ENCODE measurements at places on chromosomes 5 and 9.
A peak's percentile ranks its signal among the peaks of the same experiment; 100 is the strongest.

- no peak for DNase-seq
Measured at GRCh38 chr9:85715587-85715986, 26.2 kb downstream of the AGTPBP1 start.

GRCh38 chr5:172892713-172893112 lies 58.7 kb downstream of the ERGIC1 start:
- no peak for DNase-seq

GRCh38 chr5:135008556-135008955 lies 25.5 kb downstream of the PITX1 start:
- DNase-seq, result no peak

- DNase-seq, result no peak
Measured at GRCh38 chr9:107637421-107638420, 148.2 kb upstream of the KLF4 start.

DNA sequence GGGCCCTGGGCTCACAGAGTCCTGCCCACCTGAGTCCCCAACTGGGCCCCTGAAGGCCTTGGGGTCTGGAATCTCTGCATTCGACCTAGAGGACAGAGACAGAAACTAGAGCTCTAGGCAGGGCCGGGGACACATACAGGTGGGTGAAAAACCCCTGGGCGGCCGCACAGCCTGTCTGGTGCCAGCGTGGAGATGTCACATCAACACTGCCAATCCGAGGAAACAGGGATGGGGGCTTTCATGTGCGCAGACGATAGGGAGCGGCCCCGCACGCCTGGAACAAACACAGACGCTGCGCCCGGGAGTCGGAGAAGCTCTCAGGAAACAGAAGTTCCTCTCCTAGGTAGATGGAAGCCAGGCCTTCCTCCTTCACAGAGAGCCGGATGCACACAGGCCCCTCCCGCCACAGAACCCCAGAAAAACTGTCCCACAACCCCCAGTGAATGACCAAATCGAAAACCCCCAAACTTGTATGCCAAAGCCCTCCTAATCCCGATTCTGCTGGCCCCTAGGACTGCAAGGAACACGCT lies 1.8 kb downstream of the GRM6 start:
- DNase-seq, result no peak

DNA sequence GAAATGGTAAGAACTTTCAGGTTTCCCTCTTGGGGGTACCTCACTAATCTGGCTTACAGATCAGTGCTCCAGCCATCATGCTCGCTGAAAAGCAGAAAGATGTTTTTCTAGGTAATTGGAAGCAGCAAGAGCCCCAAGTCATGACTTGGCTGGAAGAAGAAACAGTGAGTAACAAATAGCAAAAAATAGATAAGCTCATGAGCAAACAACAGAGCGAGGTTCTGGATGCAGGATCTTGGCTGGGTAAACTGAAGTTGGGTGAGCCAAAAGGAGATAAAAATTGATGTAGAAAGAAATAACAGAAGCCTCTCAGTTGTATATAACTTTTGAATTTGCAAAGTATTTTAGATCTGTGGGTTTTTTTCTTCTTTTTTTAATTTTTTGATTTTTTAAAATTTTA lies 110.1 kb downstream of the INSYN2B start:
- no peak for DNase-seq

- no peak for DNase-seq
Measured at GRCh38 chr5:142323480-142324135, 1.2 kb downstream of the SPRY4 start.

GRCh38 chr9:99820685-99821395 lies 845 bp upstream of the NR4A3 start:
- no peak for DNase-seq

DNA sequence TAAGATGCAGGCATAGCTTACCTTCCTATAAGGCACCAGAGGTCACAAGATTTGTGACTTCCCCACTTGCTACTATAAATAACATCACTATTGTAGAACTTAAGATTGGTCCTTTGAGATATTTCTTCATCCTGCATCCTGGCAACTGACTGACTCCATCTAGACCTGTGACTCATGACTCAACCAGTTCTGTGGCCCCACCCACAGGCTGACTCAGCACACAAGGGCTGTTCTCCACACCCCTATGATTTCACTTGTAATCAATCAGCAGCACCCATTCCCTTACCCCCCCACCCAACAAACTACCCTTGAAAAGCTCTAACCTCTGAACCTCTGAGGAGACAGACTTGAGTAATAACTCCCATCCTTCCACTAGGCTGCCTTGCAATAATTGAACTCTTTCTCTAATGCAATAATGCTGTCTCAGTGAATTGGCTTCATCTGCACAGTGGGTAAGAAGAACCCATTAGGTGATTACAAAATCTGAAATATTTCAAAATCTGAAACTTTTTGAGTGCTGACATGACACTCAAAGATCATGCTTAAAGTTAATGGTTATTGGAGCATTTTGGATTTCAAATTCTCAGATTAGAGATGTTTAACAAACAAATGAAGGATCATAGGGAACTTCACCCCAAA lies 296.7 kb downstream of the ARL15 start:
- no peak for DNase-seq

DNA sequence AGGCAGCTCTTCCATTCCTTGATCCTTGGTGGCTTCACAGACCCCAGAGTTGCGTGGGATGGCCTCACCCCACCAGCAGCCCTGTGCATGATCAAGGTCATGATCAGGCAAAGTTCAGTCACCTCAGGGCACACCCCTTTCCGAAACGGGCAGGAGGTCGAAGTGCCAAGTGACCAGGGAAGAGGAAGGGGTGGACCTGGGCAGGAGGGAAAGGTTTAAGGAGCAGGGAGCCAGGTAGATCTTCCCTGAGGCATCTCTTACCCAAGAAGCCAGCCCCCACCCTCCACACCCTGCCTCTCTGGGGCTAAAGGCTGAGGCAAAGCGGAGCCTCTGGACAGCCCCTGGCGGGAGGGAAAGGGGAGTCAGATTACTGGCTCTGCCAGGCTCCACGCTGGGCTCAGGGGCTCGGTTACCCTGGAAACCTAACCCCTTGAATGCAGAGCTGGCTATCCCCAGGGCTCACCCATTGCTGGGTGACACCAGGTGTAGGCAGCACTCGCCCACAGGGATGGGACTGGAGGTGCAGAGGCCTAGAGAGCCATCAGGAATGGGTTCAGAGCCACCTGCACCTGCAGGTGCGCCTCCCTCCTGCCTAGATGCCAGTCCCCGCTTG lies 3.6 kb downstream of the MGAT4B start:
- peak; percentile 26 for DNase-seq

DNA sequence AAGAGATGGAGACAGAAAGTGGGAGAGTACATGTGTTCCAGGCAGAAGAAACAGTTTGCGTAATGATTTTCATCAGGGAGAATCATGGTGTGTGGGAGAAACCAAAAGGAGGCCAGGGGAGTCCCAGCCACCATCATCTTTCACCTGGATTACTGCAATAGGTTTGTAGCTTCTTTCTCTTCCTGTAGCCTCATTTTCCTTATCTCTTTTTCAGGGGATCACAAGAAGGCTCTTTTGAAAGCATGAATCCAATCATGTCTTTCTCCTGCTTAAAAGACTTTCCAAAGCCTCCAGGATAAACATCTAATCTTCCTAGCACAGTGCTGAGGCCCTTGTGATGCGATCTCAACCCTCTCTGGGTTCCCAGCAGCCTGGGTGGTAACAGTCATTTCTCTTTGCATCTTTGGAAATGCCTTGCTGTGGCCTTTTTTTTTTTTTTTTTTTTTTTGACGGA lies 10.3 kb upstream of the GPBP1 start:
- DNase-seq, result no peak

DNA sequence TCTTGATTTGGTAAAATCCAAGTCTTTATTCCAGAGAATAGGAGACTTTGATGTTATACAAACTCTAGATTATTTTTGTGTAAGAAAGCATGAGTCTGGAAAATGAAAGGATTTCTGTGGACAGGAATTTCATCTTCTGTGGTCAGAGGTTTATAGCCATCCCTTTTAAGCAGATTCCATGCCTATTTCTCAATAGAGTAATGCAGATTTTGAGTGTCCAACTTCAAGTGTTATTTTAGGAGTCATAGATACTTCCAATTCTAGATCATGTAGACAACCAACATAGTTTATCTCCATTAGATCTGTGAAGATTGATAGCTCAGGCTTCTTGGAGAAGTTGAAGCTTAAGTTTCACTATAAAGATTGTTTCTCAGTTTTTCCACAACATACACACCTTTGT lies 379.7 kb downstream of the PSAT1 start:
- DNase-seq, result no peak

GRCh38 chr5:139634541-139634940 lies 13.6 kb upstream of the CXXC5 start:
- DNase-seq, result no peak

DNA sequence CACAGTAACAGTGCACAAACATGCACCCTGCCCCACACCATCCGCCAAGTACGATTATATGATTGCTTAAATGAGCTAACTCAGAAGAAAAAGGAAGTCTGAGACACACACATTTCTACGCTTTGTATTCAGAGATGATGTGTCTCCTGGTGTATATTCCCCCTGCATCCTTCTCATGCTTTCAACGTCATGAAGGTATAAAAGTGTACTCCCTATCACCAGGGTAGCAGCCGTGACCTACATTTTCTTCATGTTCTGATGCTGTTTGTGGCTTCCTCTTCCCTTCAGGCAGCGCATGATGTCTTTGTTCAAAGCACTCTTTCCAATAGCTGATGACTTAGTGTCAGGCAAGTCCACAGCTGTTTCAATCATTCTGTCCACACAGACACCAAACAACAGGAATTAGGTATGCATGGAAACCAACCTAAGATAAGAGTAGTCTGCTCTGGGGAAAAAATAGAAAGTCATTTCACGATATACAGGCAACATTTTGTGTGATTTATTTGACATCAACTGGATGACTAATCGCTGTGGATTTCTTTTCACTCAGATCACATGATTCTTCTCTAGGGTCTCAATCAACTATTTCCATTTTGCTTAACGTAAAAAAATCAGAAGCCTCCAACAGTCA lies 269.4 kb upstream of the PTGER4 start:
- no peak for DNase-seq

GRCh38 chr5:175096469-175097165 lies 347.4 kb downstream of the DRD1 start:
- DNase-seq, result no peak

DNA sequence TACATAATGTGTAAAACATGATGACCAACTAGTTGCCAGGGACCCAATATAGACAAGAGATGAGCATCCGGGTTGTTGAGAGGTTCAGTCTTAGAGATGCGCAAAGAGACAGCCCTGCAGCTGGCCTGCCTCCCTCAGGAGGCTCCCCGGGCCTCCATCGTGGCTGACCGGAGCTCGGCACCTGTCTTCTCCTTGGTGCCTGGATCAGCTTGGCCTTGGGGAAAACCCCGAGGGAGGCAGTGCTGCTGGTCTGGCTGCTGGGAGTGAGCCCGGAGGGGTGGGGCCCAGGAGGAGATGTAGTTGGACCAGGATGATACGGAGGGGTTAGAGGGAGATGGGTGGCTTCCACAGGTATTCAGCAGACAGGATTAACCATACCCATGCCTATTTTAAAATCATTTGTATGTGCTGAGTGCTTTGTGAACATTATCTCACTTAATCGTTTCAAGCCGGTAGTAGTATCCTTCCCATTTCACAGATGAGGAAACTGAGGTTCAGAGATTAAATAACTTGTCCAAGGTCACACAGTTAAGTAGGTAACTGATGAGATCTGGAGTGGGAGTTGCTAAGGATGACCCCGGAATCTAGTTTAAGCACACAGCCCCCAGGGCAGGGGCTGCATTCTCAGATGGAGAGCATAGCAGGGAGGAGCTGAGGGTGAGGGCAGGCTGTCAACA lies 173.8 kb downstream of the COL23A1 start:
- DNase-seq, result no peak

- no peak for DNase-seq
Measured at GRCh38 chr9:136482046-136482792, 621 bp downstream of the SEC16A start.

DNA sequence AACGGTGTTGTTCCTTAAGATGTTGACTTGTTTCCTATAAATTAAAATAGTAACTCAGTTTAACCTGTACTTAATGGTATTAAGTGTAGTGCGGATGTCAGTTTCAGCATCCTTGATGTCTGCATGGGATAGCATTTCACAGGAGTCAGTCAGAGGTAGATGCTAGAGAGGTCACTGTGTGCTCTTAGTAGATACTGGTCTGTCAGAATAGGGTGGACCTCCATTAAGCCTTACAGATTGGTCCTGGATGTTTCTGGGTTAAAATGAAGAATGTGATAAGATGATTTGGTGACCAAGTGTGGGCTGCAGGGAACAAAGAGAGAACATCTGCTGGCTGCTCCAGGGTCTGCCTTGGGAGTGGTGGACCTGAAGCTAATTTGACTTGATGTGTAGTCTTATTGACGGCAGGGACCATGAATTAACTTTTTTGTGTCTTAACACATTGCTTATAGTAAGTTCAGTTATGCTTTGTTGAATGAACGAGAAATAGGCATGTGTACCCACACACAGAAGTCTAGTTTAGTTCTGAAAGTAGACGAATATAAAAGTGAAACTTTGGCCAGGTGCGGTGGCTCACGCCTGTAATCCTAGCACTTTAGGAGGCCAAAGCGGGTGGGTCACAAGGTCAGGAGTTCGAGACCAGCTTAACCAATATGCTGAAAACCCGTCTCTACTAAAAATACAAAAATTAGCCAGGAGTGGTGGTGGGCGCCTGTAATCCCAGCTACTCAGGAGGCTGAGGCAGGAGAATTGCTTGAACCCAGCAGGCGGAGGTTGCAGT lies 12.5 kb downstream of the RAB24 start:
- DNase-seq, result no peak

GRCh38 chr5:87081511-87082372 lies 185.9 kb upstream of the RASA1 start:
- DNase-seq, result no peak

DNA sequence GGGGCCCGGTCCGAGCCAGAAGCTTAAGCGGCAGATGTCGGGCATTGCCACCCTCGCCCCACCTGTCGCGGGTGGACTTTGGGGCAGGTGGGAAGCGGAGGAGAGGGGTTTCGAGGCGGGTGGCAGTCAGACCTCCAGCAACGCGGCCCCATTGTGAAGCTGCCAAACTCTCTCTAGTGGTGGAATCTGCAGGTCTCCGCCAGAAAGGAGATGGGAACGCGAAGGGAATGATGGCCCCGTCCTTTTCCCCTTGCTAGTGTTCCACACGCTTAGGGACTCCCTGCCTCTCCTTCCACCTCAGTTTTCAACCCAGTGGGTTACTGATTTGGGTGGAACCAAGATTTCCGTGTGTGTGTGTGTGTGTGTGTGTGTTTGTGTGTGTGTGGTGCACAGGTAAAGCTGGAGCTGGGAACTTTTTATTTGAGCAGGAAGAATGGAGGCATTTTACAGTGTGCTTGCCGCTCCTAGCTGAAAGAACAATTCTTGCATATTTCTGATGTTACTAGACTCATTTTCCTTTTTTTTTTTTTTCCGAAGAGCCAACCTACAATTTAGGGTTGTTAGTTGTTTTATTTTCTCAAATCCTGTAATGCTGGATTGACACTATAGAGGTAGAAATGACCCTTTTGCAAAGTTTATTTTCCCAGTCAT lies 1.3 kb downstream of the MACIR start:
- DNase-seq, result no peak

DNA sequence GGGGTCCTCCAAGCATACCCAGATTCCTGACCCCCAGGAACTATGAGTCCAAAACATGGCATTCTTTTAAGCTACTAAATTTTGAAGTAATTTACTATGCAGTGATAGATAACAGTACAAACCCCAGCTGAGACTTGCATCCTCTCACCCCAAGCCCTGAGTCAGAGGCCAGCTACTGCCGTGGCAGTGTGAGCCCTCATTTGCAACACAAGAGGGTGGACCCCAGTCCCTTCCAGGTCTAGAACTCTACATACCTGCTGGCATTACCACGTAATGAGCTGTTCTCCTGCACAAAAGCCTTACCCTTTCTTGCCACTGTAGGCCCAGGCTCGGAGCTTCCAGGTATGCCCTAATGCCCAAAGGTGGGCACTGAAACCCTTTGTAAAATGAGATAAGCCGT lies 108.6 kb upstream of the ERCC6L2 start:
- no peak for DNase-seq

GRCh38 chr5:111782216-111782615 lies 25.2 kb upstream of the NREP start:
- DNase-seq, result no peak
